Osteocyte (in vitro differentiated cells): ENCODE measurements at places on chromosomes 4 and X.

DNA sequence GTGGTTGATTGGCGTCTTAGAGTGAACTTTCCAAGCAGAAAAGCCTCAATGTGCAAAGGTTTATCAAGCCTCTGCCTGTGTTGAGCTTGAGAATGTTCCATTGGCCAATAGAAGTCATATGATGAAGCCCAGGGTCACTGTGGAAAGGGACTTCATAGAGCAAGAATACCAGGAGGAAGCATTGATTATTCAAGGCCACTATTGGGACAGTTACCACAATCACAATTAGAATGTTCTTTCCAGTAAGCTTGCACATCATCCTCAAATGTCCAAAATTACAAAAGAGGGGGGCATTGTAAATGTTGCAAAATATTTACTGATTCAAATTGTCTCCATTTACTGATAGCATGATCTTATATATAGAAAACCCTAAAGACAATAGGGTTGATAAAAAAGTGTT is 32.9 kb upstream of the NDP start:
- DNase-seq = no peak

- DNase-seq = no peak
These were observed 139.5 kb upstream of the NOCT start for GRCh38 chr4:138875891-138876608.

DNA sequence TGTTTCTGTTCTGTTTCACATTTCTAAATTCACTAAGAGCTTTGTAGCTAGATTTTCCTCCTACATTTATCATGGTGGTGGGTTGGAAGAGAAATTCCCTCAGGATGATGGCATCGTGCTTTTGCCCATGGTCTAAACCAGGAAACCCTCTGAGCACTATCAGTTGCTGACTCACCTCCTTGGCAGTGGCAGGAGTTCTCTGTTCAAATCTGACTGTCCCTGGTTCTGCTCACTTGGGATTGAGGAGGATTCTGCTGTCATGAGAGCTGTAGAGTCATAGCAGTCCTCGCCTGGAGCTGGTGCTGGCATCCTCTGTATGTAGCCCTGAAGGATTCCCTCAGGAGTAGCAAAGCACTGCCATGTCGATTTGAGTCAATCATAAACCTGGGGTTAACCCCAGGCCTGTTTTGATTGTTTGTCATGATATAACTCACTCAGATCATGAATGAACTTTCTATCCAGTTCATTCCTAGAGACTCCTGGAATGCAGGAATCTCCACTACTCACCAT is 9.4 kb downstream of the TEX13A start:
- DNase-seq = no peak

DNA sequence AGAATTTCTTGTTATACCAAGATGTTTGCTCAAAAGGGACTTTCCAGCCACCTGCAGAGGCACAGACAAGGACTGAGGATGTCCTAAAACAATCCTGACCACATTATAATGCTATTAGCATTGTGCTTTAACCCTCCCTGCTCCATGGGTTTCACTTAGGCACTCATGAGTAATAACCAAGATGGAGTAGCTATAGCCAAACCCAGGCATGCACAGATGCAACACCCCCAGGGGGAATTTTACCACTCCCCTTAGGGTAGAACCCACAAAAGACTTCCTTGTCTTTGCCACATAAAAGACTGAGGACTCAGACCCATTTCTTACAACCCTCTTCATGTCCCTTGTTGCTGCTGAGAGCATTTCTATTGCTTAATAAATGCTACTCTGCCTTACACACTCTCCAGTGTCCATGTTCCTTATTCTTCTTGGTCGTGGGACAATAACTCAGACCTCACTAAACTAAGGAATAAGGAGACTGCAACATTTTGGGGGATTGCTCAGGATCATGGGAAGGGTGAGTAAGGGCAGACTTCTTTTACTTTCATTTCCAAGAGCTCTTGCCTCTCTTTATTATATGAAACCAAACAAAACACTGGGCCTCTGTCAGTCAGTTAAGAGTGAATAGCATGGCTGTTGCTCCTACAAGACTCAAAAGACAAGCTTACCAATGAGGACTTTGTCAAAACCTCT is 103.5 kb downstream of the TECRL start:
- no peak for DNase-seq

GRCh38 chrX:75365243-75365975 is 91.5 kb downstream of the UPRT start:
- DNase-seq = no peak

DNA sequence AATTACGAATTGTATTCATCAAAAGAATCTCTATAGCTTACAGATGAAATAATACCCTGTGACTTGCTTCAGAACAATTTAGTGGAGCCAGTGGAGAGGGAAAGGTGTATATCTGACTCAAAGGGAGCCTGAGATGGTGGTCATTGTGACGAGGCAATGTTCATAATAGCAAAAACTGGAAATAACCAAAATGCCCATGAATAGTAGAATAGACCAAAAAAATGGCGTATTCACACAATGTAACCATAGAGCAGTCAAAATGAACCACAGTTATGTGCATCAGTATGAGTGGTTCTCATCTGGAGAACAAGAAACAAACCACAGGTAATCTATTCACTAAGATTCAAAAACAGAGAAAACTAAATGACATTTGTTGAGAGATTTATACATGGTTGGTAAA is 125.3 kb upstream of the CLNK start:
- no peak for DNase-seq

GRCh38 chr4:99462875-99463464 is 27.8 kb upstream of the ADH7 start:
- DNase-seq = no peak

- no peak for DNase-seq
These were observed 273.0 kb downstream of the ARHGAP24 start for GRCh38 chr4:85747882-85748491.
